ENCODE measurements at places on chromosomes 2 and 18.
A peak's percentile ranks its signal among the peaks of the same experiment; 100 is the strongest.

DNA sequence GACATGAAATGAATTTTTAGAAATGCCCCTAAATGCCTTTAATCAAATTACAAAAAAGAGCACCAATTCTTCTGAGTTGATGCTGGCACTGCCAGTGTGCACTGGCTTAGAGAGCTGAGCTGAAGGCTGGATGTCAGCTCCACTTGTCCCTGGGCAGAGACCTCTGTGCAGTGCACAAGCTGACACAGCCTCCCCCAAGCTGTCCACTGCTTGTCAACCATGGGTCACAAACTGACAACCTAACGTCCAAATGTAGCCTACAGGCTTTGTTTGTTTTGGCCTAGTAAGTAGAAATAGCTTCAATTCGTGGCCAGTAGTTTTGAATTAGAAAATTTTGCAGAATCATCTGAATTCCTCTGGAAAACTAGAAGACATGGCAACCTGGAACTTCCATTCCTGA is 605.6 kb downstream of the DCC start:
- DNase-seq = no peak

GRCh38 chr2:115161771-115162493 is 719.5 kb downstream of the DPP10 start:
- DNase-seq = no peak

DNA sequence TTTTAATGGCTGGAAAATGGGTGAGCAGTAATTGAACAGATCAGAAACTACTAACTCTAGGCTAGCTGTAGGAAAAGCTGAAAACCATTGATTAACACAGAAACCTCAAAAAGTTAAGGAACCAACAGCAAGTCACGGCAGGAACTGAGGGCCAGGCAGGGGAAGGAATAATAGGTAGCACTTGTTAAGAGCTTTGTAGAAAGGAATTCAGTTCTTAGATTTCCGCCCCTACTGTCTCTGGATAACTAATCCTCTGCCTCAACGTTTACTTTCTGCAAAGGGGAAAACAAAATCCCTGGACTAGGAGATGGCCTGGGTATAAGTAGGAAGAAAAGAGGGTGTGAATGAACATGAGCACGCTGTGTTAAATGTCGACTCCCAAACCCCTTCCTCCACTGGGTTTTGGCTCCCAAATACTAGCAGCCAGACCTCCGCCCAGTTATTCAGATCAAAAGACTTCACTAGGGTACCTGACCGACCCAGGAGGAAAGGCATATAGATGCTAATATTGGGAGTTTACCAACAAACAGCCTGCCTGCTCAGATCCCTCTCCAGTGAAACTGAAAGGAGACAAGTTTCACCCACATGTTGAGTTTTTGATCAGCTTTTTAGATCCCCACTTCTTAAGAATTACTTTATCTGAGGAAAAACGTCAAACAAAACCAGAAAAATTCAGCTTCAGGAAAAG is 12.4 kb downstream of the SMAD2 start:
- DNase-seq = no peak

DNA sequence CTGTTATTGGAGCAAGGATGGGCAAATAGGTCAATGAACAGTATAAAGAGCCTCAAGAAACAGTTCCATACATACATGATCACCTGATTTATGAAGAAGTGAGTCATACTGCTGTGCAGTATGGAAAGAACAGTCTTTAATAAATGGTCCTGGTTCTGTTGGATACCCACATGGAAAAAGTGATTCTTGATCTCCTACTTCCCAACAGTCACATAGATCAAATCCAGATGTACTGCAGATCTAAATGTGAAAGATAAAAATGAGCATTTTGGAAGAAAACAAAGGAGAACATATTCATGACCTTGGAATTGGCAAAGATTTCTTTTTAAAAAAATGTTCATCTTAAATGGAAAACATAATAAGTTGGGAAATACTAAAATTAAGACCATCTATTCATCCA is 75.8 kb downstream of the CCDC148 start:
- DNase-seq = no peak

DNA sequence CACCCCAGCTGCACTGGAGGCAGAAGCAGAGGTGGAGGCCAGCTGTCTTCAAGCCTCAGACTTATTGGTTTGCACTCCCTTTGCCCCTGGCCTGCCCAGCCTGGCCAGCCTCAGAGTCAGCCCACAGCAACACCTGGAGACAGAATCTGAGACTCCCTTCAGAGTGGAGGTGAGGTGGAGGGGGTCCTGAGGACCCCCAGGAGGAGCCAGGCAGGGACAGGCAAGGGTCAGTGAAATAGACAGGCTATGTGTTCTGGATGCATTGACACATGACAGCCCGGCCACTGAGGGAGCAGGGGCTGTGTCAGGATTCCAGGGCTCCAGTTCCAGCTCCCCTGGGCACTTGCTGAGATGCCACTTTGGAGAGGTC is 309.7 kb downstream of the MYCN start:
- no peak for DNase-seq

GRCh38 chr2:193695367-193695766 is 1500.6 kb upstream of the TMEFF2 start:
- peak; percentile 87 for DNase-seq

GRCh38 chr2:230018153-230018552 is 50.6 kb downstream of the SLC16A14 start:
- peak; percentile 90 for DNase-seq

DNA sequence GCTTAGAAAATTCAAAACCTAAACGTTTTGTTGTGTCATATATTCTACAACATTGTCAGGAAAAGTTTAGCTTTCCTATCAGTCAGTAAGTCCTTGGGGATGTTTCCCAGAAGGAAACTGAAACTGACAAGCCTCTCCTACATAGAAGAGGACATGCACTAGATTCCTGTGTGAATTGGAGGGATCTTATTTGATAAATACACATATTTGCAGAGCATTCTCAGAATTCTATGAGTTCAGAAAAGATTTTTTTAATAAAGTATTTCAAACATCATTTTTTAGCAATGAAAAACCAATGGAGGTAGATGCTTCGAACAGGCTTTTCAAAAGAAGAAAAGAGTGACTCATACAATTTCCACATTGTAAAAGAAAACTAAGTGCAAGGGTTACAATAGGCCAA is 1706.7 kb downstream of the SUCLG1 start:
- peak; percentile 25 for DNase-seq

DNA sequence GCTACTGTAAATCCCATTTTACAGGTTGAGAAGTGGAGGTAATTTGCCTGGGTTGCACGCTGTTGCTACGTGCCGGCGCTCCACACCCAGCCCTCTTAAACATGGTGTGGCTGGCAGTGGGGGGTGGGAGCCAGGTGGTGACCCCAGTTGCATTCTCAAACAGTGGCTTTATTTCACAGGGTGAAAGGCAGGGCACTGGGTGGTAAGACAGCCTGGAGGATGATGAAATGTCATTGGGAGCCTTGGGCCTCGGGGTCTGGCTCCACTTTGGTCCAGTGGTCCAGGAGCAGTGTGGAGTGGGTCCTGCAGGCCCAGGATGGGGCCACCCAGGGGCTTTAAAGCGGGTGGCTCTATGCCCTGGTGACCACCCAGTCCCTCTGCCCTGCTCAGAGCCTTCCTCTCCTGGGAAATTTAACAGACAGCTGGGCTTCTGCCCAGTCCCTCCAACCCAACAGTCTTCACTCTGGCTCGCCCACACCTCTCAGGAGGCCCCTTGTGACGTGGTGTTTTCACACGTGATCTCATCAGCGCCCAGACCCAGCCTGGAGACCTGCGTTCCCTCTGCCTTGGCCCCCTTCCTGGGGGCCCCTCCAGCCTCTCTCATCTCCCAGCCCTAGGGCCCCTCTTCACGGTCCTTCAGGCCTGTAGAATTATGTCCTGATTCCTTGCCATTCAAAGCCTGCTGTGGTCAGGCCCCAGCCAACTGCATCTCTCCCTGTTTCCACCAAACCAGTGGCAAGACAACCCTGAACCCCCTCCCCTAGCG is 92.5 kb downstream of the INHBB start:
- DNase-seq = no peak

DNA sequence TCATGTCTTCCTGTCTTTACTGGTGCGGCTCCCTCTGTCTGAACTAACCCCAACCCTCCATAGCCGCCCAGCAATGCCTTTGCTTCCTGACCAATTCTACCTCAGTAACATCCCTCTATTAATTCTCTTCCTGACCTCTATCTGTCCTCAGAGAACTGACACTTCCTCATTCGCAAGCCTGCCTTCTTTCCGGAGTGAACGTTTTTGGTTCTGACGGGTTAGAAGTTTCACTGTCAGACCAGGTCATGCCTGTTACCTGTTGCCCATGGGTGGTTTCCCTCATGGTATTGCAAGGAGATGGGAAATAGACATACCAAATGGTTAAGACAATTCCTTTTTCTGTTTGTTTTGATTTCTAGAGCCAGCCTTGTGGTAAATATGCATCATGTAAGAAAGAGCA is 453.4 kb upstream of the SLC14A2 start:
- no peak for DNase-seq

GRCh38 chr2:46915281-46915810 is at the start of gene MCFD2:
Gene MCFD2, minus strand, starts transcription at chr2:46915806. Its CDS starts 6,635 bp downstream, at chr2:46909171.
- DNase-seq = peak; percentile 46

- DNase-seq = no peak
Observed at GRCh38 chr2:173970516-173970924, 5.3 kb upstream of the SP3 start.

- no peak for DNase-seq
Observed at GRCh38 chr2:134758633-134759032, 39.8 kb upstream of the TMEM163 start.

DNA sequence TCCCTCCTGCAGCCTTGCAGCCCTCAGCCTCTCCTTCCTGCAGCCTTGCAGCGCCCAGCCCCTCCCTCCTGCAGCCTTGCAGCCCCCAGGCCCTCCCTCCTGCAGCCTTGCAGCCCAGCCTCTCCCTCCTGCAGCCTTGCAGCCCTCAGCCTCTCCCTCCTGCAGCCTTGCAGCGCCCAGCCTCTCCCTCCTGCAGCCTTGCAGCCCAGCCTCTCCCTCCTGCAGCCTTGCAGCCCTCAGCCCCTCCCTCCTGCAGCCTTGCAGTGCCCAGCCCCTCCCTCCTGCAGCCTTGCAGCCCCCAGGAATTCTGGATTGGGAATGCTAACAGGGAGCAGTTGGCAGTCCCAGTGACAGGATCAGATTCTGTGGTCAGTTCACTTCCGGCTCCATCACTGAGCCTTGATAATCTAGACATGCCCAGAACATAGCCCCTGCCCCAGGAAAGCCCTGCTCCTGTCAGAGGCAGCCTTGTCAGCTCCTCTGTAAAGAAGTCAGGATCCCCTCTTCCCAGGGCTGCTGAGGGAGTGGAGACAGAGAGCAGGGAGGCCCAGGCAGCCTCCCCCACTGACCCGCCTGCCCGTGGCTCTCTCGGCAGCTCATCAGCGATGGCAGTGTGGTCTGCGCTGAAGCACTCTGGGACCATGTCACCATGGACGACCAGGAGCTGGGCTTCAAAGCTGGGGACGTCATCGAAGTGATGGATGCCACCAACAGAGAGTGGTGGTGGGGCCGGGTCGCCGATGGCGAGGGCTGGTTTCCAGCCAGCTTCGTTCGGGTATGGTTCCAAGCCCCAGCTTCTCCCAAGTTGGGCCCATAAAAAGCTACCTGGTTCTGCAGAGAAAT is 54.8 kb downstream of the FAM168B start:
- DNase-seq = no peak

GRCh38 chr18:45488645-45489044 is 126.6 kb upstream of the SLC14A2 start:
- DNase-seq = no peak

DNA sequence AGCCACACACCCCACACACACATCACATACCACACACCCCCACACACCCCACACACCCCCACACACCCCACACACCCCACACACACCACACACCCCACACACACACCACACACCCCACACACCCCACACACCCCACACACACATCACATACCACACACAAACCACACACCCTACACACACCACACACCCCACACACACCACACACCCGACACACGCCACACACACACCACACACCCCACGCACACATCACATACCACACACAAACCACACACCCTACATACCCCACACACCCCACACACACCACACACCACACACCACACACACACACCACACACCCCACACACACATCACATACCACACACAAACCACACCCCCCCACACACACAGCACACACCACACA is 22.4 kb downstream of the TWIST2 start:
- DNase-seq = no peak

- no peak for DNase-seq
Observed at GRCh38 chr2:43715300-43716098, 39.3 kb upstream of the C1GALT1C1L start.

- DNase-seq = no peak
Observed at GRCh38 chr18:47975701-47976100, 45.2 kb upstream of the SMAD2 start.

GRCh38 chr2:7665880-7666279 is 748.7 kb downstream of the RNF144A start:
- DNase-seq = no peak

DNA sequence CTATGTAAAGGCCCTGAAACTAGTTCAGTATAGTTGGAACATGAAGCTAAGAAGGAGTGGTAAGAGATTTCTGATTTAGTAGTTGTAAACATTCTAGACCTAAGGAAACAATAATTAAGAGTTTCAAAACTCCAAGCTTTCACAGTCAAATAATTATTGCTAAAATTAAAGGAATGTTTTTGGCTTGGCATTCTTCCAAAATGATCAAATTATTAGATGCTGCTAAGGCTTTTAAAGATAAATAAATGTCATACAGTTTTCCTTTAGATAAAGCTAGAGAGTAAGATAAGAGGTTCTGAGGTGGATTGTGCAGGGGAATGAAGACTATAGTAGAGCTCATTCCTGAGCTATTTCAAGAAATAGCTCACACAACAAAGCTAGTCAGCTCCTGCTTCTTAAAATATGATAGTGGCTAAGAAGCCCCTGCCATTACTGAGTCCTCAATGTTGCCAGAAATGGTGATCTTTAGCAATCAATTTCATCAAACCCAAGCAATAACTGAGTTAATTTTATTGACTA is 45.3 kb downstream of the ZC3H15 start:
- DNase-seq = peak; percentile 14

GRCh38 chr2:68018727-68019126 is 44.1 kb downstream of the C1D start:
- DNase-seq = no peak

GRCh38 chr18:27985832-27986231 is 191.1 kb downstream of the CDH2 start:
- DNase-seq = no peak

GRCh38 chr2:30368258-30368657 is 78.8 kb upstream of the LCLAT1 start:
- no peak for DNase-seq

GRCh38 chr18:8912348-8913326 is 189.9 kb upstream of the NDUFV2 start:
- DNase-seq = no peak

DNA sequence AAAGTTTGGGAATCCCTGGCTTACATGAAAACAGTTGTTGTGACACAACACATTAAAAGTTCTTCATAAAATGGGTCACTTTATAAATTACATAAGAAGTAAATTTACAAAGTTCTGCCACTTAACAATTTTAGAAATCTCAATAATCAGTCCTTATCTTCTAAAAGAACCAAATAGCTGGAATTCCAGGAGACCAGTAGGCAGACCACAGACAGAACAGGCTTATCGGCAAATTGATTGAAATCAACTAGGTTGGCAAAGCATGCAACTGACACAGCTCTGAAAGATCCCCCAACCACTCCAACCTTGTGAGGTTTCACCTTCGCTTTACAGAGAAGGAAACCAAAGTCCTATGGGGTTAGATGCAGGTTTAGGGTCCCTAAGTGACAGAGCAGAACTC is 103.0 kb downstream of the DNER start:
- no peak for DNase-seq

All from cardiac fibroblast (primary cell).